Adipocyte (in vitro differentiated cells): ENCODE measurements at places on chromosomes 16 and 17.

DNA sequence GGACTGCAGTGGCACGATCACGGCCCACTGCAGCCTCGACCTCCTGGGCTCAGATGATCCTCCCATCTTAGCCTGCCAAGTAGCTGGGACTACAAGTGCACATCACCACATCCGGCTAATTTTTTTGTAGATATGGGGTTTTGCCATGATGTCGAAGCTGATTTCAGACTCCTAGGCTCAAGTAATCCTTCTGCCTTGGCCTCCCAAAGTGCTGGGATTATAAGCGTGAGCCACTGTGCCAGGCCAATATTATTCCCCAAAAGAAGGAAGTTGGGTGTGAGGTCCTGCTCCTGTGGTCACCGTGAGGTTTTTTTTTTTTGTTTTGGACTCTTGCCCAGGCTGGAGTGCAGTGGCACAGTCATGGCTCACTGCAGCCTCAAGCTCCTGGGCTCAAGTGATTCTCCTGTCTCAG is 1.5 kb downstream of the AMZ2 start:
- DNase-seq, result no peak

- no peak for DNase-seq
These were observed 9.0 kb upstream of the CSNK1D start for GRCh38 chr17:82282239-82283207.

DNA sequence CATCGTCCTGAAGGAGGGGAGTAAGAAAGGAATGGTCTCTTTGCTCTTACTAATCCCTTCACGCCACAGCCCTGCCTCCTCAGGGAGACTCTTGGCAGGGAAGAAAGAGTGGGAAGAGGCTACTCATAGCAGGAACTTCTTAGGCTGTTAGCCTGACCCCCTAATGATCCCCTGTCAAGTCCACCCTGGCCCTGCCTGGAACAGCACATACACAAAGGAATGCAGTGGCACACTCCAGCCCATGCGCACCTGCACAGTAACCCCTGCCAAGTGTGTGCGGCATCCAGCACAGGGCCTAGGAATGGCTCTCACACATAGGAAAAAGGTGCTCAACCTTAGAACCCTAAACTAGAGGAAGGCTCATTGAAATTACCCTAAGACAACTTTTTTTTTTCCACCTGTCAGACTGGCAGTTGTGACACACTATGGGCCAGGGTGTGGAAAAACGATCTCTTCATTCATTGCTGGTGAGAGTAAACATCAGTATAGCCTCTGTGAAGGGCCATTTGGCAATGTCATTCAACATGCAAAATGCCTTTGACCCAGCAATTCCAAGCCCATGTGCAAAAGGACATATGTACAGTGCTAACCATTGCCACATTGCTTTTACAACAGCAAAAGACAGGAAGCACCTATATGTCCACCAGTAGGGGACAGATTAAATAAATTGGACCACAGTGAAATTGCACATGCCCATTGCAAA is 50.1 kb downstream of the PIMREG start:
- no peak for DNase-seq

GRCh38 chr17:80737106-80738019 is 192.7 kb downstream of the RPTOR start:
- DNase-seq, result no peak

- no peak for DNase-seq
These were observed 2.3 kb upstream of the CD79B start for GRCh38 chr17:63934183-63935112.

DNA sequence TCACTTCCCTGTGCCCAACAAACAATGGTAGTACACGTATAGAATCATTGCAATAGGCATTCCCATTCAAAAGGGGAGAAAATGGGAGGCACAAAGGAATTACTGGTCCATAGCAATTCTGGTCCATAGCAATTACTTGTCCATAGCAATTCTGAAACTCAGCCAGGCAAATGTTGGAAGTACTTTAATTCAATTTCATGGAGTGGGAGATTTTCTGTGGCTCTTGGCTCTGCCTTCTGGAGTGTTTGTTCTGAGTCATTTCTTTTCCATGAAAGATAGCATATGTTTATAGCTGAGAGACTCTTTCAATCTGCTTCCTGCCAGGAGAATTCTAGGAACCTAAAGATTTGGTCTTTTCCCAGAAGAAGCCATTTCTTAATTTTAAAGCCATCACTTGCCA is 182.8 kb upstream of the ELAC2 start:
- no peak for DNase-seq

GRCh38 chr16:58451265-58451689 is 48.7 kb upstream of the NDRG4 start:
- DNase-seq, result no peak

DNA sequence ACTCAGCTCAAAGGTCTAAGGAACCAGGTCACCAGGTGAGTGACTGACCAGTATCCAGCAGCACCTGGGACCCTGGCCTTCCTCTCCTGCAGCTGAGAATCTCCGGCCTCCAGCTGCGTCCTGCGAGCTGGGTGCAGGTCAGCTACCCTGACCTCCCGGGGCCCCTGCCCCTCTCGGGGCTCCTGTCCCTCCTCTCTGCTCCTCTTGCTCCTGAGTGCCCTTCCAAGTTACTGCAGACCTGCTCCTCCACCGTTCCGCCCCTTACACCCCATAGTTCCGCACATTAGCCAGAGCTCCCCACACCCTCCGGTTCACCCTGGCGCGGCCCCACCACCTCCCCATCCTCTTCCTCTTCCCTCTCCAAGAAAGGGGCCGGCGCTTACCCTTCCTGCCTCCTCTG is 10.6 kb downstream of the FOXJ1 start:
- DNase-seq, result no peak

DNA sequence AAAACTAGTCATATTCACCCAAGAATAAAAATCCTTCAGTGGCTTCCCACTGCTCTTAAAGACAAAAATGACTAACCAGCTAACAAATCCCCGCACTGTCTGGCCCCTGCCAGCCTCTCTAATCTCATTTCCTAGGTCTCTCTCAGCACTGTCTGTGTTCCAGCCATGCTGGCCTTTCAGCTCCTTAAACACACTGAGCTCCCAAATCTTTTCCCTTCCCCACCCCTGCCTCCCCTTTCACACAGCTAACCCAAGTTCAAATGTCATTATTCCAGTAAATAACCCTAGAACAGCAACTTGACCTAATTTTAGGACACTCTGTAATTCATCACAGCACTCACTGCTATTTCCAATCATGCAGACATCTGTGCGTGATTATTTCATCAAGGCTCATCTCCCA is 7.8 kb downstream of the SHCBP1 start:
- no peak for DNase-seq

DNA sequence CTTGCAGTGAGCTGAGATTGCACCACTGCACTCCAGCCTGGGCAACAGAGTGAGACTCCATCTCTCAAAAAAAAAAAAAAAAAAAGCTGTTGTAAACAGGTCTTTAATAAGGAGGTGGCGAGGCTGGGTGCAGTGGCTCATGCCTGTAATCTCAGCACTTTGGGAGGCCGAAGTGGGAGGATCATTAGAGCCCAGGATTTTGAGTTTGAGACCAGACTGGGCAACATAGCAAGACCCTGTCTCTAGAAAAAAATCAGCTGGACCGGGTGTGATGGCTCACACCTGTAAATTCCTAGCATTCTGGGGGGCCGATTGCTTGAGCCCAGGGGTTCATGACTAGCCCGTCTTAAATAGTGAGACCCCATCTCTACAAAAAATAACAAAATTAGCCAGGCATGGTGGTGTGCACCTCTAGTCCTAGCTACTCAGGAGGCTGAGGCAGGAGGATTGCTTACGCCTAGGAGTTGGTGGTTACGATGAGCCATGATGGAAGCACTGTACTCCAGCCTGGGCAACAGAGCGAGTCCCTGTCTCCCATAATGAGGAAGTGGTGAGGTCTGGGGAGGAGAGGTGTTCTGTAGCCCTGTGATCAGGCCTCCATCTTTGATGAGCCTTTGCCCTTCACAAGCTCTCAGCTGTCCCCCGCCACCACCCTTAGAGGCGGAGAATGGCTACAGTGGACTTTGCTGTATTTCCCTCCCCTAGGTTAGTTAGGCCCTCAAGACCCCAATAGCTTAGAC is 36.2 kb downstream of the ZNF778 start:
- no peak for DNase-seq

GRCh38 chr16:50455288-50455845 is 86.6 kb upstream of the BRD7 start:
- DNase-seq, result no peak

GRCh38 chr17:13671771-13672170 is 70.0 kb upstream of the HS3ST3A1 start:
- DNase-seq, result no peak

GRCh38 chr17:18862011-18862410 is 4.1 kb downstream of the PRPSAP2 start:
- no peak for DNase-seq

DNA sequence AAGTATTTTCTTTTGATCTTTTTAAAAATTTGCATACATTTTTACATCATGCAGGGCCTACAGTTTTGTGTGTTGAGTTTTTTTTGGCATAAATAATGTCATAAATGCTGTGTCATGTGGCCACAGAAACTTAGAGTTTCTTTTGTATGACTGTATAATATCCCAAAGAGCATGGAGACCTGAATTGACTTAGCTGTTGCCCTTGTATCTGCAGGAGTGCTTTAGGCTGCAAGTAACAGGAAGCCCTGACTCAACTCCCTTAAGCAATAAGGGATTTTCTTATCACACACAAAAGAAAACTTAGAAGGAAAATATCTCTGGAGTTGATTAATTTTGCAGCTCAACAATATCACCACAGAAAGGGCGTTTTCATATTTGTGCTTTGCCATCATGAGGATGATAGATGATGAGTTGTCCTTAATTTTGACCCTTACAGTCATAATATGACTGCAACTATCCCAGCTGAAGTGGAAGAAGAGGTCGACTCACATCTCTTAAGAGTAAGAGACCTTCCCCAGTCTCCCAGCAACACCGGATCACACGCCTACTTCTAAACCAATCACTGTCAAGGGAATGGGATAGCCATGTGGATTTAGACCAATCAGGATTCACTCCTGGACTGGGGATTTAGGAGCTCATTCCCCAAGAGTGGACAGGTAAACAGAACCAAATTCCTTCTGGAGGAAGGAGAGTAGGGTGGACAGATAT is 138.9 kb downstream of the GSG1L start:
- no peak for DNase-seq

DNA sequence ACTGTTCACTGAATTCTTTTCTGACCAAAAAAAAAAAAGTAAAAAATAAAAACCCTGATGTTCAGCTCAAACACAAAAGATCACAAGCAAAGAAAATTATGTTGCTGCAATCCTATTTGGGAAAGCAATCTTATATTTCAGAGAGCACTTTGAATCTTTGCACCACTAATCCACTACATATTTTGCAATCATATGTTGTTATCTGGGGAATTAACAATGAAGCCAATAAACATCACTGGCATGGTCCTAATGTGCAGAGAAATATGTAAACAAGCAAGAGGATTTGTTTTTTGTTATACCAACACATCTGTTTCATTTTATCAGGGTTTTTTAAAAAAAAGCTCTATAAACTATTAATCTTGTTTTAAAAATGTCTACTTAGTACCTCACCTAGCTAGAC is 84.1 kb downstream of the TOX3 start:
- no peak for DNase-seq

DNA sequence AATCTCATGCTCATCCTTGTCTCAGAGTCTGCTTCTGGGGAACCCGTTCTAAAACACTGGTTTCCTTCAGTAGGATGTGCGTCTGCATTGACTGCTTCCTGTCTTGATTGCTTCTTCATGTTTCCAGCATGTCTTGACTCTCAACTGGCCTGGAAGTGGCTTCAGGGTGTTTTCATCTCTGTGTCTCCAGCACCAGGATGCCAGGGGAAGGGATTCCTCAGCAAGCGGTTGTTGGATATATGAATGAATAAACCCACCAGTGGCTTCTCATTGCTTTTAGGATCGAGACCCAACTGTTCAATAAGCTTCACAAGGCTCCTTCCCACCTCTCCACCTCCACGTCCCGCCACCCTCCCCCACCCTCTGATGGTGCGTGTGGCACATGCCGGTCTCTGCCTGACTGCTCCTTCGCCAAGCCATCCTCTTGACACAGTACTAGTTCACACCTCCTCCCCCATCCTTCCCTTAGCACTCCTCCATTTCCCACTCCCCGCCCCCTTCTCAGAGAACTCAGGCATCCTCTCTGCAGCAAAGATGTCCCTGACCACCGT is 14.1 kb upstream of the TNS4 start:
- DNase-seq, result no peak

DNA sequence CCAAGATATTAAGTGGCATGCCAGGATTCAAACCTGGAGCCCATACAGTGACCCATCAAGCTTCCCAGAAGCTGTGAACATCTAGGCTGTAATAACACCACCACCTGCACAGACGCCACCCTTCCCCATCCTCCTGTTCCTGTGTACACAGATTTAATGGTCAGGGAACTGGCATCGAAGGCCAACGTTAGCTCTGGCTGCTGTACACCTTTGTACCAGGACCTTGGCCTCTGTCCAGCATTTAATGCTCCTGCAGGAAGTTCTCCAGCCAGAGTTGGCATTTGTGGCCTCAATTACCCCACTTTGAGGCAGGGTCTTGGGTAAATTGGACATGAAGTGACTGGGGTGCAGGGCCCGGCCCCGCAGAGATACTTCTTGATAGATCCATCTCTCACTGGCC is 49.3 kb downstream of the SCNN1B start:
- no peak for DNase-seq

DNA sequence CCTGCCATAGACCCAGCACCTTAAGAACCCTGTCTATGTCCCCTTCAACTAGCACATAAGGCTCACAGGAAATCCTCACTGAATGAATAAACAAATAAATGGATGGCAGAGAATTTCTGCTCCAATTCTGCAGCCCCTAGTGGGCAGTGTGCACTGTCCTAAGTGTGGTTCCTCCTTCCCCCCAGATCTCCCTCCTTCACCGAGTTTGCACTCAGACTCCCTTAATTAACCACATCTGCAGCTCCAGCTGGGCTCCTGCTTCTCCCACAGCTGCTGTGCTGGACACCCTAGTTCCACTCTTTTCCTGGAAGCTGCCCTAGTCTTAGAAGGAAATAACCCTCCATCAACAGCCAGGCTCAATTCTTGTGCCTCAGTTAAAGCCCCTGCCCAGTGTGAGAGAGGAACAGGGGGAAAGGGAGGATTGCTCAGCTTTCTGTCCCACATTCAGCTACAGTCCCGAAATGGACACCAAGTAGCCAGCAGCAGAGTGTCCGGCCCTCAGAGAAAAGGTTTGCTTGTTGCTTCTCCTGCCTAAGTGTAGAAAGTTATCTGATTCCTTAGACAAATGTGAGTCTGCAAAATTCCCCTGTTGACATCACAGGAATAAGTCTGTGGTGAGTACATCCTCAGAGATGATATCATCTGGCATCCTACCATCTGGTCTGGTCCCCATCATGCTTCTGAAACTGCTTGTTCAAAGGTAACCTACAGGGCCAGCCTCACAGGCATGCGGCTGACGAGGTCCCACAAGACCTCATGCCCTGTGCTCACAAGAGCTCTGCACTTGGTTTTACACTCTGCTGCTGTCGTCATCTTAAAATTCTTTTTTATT is 12.3 kb downstream of the LRRC3C start:
- peak; percentile 79 for DNase-seq

- DNase-seq, result no peak
These were observed 722.6 kb upstream of the KIF2B start for GRCh38 chr17:53100126-53100525.

DNA sequence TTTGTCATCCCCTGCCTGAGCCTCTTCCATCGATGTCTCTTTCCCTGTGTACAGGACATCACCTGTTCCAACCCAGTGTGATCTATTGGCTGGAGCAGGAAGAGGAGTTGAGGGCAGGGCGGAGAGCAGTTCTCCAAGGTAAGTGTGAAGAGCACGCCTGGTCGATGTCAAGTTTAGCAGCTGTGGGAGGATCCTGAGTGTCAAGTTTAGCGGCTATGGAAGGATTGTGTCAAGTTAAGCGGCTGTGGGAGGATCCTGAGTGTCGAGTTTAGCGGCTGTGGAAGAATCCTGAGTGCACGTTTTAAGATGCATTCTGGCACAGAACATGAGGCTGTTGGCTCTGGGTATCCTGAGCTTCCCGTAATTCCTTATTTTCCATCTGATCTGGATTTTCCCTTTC is 7.2 kb downstream of the ZNF778 start:
- DNase-seq, result no peak
